Kidney tubule cell (primary cell): ENCODE measurements at places on chromosomes 16 and 17.
A peak's percentile ranks its signal among the peaks of the same experiment; 100 is the strongest.

- DNase-seq, result no peak
These were observed 33.8 kb upstream of the NF1 start for GRCh38 chr17:31060791-31061550.

GRCh38 chr16:71406316-71406715, 35.5 kb downstream of the TLE7 start:
- no peak for DNase-seq

- DNase-seq, result no peak
These were observed 10.9 kb downstream of the TRAF7 start for GRCh38 chr16:2166263-2167067.

GRCh38 chr17:45782889-45783592, 1.1 kb upstream of the CRHR1 start:
- DNase-seq, result peak; percentile 5

DNA sequence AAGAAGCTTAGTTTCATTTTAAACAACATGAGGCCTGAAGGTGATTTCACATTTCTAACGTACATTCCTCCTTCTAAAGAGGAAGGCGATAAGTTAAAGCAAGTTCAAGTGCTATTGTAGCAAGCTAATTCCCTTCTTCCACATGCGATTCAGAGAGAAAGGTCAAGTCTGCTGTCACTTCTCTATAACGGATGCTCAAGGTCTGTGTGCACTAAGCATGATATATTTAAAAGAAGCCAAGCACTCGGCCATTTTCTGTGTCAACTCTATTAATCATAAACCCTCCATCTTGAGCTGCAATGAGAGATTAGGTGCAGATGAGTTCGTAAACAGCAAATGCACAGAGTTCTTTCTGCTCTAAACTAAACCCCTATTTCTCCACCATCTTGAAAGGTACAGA, 568.8 kb upstream of the ZFHX3 start:
- no peak for DNase-seq

GRCh38 chr16:1076801-1077576, 4.4 kb downstream of the SSTR5 start:
- no peak for DNase-seq

DNA sequence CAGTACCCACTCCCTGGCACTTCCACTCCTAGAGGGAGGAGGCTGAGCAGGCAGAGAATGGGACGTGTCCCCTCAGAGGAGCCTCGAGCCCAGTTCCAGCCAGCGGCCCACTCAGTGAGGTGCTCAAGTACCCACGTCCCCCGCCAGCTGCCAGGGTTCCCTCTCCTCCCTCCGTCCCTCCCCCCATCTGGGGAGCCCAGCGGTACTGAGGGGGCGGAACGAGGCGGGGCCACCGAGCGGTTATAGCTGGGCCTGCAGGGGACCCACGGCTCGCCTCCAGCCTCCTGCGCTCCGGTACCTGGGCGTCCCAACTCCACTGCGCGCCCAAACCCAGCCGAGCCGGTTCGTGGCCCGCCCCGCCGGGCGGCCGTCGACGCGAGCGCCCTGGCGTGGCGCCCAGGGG, at the start of gene NPW:
TSS of gene NPW (plus strand) at position 268 of the 403 bp plus-strand sequence.
- DNase-seq, result no peak

- DNase-seq, result peak; percentile 52
These were observed 69.2 kb upstream of the CES5A start for GRCh38 chr16:55944377-55944802.

GRCh38 chr16:57469917-57470470, 7.5 kb downstream of the POLR2C start:
- DNase-seq, result no peak

DNA sequence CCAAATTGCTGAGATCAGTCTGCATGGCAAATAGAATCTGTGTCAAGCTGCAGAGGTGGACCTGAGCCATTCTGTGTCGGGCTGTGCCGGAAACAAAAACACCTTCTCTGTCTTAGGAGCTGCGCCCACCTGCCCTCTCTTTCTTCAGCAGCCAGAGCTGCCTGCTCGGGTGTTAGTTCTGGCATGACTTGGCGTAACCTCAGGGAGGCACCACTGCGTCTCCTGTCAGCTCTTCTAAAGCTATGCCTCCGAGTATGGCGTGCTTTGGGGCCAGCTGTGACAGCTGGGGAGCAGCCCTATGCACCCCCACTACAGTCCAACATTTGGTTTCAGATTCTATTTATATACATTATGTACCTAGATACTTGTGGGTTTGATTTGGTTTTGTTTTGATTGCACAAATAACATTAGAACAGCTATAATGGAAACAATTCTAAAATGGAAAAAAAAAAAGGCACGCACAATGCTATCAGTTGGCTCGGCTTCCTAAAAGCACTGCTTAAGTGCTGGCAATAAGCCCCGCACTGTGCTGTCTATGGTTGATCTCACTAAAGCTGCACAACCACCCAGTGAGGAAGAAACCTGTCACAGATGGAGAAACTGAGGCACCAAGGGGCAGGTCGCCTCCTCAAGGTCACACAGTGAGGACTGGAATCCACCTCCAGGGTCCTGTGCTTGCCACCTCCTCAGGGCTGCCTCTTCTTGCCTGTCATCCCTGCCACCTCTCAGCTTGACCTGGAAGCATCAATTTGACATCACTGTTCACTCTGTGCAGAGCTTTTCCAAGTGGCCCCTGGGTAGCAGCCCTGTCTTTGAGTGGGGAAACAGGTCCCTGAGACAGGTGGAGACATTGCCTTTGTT, 18.7 kb upstream of the ADGRG1 start:
- no peak for DNase-seq

DNA sequence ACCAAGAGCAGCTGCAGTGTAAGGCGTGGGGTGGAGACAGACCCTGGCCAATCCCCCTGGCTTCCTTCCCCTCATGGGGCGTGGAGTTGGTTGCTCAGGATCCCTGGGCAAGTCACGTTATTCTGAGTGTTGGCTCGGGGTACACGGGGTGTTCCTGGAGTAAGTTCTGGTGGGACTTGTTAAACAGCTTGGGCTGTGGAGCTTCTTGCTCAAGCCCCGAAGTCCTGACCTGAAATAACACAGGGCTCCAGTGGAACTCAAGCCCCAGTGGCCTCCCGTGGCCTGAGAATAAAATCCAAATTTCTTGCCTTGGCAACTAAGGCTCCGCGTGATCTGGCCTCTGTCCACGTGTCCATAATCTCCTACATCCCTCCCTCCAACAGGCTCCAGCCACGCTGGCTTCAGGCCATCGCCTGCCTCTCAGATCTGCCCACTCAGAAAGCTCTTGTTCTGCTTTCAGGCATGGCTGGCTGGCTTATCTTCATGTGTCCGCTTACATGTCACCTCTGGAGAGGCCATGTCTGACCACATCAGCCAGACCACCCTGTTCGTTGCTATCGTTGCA, 49.3 kb upstream of the BCO1 start:
- DNase-seq, result no peak

GRCh38 chr17:21679256-21680146, 12.8 kb upstream of the KCNJ18 start:
- DNase-seq, result no peak

DNA sequence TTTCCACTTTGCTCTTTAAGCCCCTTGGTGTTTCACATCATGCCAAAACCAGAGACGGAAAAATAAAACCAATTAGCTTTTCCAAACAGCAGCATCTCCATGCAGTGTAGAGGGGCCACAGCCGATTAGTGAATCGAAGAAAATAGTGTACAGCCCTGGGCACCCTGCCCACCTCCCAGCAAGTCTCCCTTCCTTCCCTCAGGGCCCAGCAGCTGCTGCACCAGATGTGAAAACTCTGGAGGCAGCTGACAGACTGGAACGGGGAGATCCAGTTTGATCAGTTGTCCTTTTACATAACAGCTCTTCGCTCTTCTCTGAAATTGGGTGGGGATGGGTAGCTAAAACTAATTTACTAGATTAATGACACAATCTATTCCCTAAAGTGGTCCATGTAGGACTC, 19.3 kb downstream of the TMEM11 start:
- no peak for DNase-seq

DNA sequence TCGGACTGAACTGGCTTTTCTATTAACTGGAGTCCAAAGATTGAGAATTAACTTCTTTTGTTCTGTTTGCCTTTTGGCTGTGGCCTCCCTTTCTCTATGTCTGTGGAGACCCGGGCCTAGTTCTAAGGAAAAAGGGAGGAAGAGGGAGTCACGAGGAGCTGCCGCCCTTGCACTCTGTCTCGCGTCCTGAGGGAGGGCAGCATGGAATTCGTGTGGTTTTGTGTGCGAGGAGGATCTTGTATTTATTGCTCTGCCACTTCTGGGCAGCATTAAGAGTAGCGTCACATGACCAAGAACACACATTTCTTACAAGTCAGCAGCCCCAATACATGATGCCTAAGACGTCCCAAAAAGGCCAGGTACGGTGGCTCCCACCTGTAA, 23.6 kb downstream of the METTL22 start:
- DNase-seq, result no peak

GRCh38 chr17:38703742-38704605, 1.1 kb upstream of the MLLT6 start:
- DNase-seq, result peak; percentile 94

GRCh38 chr16:23283571-23283970, 18.5 kb upstream of the SCNN1B start:
- no peak for DNase-seq

DNA sequence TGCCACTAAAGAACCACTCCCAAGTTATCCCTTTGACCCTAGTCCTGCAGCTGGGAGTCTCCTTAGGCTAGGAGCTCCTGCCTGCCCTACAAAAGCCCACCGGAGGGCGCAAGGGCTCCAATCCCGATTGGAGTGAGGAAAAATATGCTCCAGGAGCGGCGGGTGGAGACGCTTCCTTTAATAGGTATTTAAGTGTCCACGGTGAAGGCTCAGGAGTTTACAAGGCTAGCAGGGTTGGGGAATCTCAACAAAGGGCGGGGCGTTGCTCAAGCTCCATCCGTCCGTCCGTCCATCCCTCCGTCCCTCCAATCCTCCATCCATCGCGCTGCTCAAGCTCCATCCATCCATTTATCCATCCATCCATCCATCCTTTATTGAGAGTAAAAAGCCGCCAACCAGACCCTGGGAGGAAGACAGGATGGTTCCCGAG, 556 bp upstream of the SPNS1 start:
- DNase-seq, result peak; percentile 74

GRCh38 chr16:85820604-85821372, 21.3 kb downstream of the COX4I1 start:
- DNase-seq, result no peak
